MM.1S (cell line): ENCODE measurements at places on chromosomes 12 and 14.

GRCh38 chr12:42633594-42633993 lies 44.0 kb upstream of the PRICKLE1 start:
- DNase-seq = no peak

- no peak for DNase-seq
Measured at GRCh38 chr14:99812096-99812750, 19.0 kb downstream of the EML1 start.

DNA sequence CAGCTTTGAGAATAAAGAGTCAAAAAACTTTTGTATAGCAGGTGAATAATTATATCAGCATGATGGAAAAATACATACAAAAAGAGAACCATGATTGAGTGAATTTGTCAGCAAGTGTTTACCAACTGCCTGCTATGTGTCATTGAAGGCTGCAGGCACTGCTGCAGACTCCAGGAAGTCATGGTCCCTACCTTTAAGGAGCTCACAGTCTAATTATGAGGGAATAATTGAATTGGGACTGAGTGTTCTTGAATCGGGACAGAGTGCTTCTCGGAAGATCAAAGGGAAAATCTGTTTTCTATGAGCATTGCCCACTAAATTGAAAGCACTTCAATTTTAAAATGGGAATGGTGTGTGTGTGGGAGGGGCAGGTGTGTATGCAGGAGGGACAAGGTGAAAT lies 9.5 kb downstream of the OR10AD1 start:
- DNase-seq = no peak

DNA sequence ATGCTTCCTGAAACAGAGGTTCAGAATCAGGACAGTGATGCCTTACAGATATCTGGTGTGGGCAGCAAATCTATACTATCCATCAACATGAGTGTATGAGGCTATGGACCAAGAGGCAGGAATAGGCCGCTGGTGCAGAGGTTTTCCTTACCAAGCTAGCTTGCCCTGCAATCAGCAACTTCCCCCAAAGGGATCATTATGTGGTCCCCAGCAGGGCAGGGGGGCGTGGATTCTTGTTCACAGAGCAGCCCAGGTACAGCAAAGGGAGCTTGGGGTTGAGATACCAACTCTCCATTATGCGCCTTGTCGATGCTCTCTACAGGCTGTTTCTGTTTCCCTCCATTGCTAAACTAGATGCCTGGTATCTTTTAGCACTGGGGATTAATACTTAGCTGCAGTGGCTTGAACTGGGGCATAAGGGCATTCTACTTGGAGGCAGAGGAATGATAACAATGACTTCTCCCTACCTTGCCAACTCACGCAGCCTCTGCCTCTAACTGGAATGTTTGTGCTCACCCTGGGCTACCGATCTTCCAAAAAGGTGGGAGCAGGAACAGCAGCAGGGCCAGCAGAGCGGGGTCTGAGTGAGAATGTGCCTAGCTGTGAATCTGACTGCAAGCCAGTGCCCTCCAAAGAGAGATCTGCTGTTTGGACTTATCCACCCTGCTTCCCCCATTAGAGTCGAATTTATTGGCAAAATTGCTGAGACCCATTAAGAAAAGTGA lies 10.3 kb upstream of the KRT1 start:
- DNase-seq = no peak
